HepG2 (cell line): ENCODE measurements at places on chromosomes 5 and 9.

DNA sequence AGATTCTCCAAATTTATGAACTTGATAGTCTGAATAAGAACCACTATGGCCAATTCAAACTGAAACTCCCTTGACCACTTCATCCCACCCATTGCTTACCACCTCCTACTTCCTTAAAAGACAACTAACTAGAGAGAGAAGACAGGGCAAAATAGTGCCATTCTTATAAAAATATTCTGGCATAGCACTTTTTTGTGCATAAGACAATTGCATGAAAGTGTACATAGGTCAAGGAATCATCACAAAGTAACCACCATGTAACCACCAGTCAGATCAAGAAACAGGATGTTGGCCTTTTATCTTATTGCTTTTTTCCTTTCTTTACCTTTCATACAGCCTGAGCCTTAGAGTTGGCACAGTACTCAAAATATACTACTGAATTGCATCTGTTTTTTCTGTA lies 8.1 kb upstream of the ARSB start:
- no peak overlapping the region for H3K27ac ChIP-seq
- no peaks in the 10 kb centered on the region for H3K36me3 ChIP-seq
- H3K4me3 ChIP-seq, result no peak overlapping the region
- H3K27me3 ChIP-seq, result no peaks in the 10 kb centered on the region

- peaks cover 24% of the 10 kb centered on the region for H3K4me1 ChIP-seq
- no peaks in the 10 kb centered on the region for H3K27me3 ChIP-seq
- no peak overlapping the region for H3K4me3 ChIP-seq
- no peak overlapping the region for H3K27ac ChIP-seq
- no peak for DNase-seq
Measured at GRCh38 chr9:137390553-137391410, 32.2 kb downstream of the EXD3 start.

DNA sequence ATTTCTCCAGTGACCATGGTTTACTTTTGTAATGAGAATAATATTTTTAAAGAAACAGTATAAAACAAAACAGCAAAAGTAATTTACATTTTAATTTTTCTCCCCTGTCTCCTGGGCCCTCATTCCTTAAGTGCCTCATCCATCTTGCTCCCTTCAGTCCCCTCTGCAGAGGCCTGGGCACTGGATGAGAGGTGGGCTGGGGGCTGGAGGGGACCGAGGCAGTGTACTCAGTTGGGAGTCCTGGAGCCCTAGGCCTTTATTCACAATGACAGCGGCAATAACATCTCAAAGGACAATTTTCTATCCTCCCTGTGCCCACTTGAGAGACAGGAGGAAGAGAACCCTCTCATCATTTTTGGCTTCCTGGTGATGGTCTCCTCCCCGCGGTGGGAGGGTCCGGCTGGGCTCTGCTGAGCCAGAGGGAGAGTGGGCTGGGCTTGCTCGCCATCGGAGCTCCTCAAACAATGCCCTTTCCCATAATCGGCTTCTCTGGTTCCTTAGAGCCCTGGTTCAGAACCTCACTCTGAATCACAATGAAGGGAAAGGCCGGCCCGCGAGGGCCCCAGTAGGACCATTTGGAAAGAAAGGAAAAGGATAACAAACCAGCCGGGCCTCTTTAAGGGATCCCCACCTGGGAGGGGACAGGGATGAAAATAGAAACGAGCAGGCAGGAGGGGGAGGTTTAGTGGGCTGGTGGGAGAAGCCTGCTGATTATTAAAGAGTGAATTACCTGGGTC lies 9.7 kb upstream of the SMIM32 start:
- no peak overlapping the region for H3K4me3 ChIP-seq
- no peaks in the 10 kb centered on the region for H3K4me1 ChIP-seq
- H3K27me3 ChIP-seq, result peaks cover 26% of the 10 kb centered on the region; the same call in 2 of the 3 replicates

DNA sequence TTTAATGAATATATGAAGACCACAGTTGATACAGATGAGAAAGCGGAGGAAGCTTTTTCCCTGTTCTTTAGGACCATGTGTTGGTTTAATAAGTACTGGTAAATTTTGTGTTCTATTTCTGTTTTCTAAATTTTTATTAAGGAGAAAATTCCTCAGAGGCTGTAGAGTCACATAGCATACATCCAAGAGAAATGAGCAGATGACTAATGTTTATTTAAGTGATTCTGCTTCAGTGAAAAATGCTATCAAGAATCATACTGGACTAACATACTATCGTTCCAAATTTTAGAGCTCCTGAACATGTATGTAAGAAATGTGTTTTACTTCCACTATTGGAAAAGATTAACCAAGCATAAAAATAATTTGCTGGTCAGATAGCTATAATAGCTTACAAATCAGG lies 115.0 kb downstream of the KIAA1958 start:
- H3K36me3 ChIP-seq, result peaks cover 7% of the 10 kb centered on the region; the same call in 1 of the 3 replicates
- no peaks in the 10 kb centered on the region for H3K27me3 ChIP-seq
- H3K27ac ChIP-seq, result no peak overlapping the region

GRCh38 chr5:179828756-179829421 lies 8.2 kb downstream of the SQSTM1 start:
- H3K27ac ChIP-seq, result no peak overlapping the region
- no peaks in the 10 kb centered on the region for H3K27me3 ChIP-seq
- peaks cover 64% of the 10 kb centered on the region for H3K4me1 ChIP-seq

GRCh38 chr5:67793966-67794365 lies 421.6 kb upstream of the PIK3R1 start:
- DNase-seq, result no peak
- no peak overlapping the region for H3K27ac ChIP-seq
- H3K4me1 ChIP-seq, result peaks cover 13% of the 10 kb centered on the region
- H3K4me3 ChIP-seq, result no peak overlapping the region
- no peaks in the 10 kb centered on the region for H3K36me3 ChIP-seq

- H3K27me3 ChIP-seq, result no peaks in the 10 kb centered on the region
- no peak for DNase-seq
- H3K27ac ChIP-seq, result no peak overlapping the region
Measured at GRCh38 chr9:136062657-136063439, 32.2 kb downstream of the NACC2 start.

DNA sequence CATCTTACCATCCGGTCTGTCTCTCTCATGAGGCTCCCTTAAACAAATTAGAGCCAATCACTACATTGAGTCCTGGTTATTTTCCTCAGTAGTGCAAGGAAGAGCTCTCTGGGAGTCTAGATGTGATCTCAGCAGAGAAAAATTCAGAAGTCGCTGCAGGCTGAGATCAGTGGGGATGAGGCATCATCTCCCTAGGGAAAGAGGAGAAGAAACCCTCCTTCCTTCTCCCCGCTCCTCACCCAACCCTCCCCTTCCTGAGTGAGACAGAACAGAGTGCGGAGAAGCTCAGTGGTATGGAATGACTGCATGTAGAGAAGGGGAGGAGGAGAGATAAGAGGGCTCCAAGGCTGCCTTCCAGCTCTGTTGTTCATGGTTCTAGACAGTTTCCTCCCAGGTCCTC lies 80.5 kb downstream of the PAPPA start:
- H3K27me3 ChIP-seq, result 0 out of 3 replicates have a peak, but pooled peaks cover 5% of the 10 kb centered on the region
- H3K27ac ChIP-seq, result no peak overlapping the region
- no peak for DNase-seq
- H3K4me1 ChIP-seq, result no peaks in the 10 kb centered on the region
- no peak overlapping the region for H3K4me3 ChIP-seq

DNA sequence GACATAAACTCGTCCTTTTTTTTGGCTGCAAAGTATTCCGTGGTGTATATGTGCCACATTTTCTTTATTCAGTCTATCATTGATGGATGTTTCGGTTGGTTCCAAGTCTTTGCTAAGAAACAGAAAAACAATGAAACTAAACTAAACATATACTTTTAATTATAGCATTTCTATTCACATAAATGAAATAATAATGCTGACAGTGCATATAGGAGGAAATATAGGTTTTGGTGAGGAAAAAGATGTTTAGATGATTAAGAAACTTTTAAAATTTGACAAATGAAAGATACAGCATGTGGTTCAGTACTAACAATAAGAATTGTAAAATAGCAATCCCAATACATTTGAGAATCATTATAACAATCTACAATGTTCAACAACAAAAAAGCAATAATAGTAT lies 1094.5 kb upstream of the CDH6 start:
- no peaks in the 10 kb centered on the region for H3K27me3 ChIP-seq
- no peaks in the 10 kb centered on the region for H3K36me3 ChIP-seq
- no peak overlapping the region for H3K4me3 ChIP-seq
- no peak for DNase-seq

GRCh38 chr5:20157089-20157488 lies 169.1 kb upstream of the CDH18 start:
- DNase-seq, result no peak
- H3K4me1 ChIP-seq, result no peaks in the 10 kb centered on the region
- H3K27me3 ChIP-seq, result no peaks in the 10 kb centered on the region
- H3K27ac ChIP-seq, result no peak overlapping the region
- H3K36me3 ChIP-seq, result no peaks in the 10 kb centered on the region

DNA sequence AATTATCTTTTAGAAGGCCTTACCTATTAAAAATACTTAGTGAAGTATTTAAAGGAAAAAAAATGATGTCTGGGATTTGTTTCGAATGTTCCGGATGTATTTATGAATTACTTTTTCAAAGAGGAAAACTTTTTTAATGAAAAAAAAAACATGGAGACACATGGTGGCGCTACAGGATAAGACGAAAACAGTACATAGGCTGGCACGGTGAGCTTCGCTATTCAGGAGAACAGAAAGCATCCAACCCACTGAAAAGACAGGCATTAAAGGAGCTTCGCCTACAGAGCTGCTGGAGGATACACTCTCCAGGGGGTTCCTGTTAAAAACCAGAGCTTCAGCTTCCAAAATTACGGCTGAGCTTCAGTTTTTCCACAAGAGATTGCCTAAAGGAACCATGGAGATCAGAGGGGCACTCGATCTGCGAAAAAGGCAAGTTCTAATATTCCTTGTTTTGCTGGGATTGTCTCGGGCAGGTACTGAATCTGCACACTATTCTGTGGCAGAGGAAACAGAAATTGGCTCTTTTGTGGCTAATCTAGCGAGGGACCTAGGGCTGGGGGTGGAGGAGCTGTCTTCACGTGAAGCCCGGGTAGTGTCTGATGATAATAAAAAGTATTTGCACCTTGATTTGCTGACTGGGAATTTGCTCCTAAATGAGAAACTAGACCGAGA lies at the start of gene PCDHB14:
TSS of gene PCDHB14 (plus strand) at position 232 of the 672 bp plus-strand sequence. CDS start at position 395, 163 bp downstream.
- 0 out of 2 replicates have a peak, but pooled peaks cover 7% of the 10 kb centered on the region for H3K4me1 ChIP-seq
- H3K27me3 ChIP-seq, result peaks cover 3% of the 10 kb centered on the region
- no peak within 1 kb of the TSS for H3K27ac ChIP-seq
- H3K36me3 ChIP-seq, result no peaks in the 10 kb centered on the region

DNA sequence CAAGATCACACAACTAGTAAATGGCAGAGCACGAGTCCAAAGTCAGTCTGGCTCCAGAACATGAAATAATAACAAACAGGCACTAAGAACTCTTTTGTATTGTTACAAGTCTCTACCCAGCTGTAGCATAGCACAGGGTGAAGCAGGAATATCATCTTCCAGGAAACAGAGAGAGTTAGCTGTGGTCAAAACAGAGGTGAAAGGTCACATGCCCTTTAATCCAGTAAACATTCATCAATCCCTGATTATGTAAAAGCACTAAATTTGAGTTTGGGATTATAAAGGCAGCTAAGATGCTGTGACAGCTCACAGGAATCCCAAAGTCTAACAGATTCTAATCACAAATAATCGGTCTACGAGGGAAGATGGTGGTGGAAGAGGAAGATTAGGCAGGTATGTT lies 133.0 kb upstream of the ASTN2 start:
- no peaks in the 10 kb centered on the region for H3K4me1 ChIP-seq
- no peak for DNase-seq
- no peaks in the 10 kb centered on the region for H3K36me3 ChIP-seq
- H3K4me3 ChIP-seq, result no peak overlapping the region
- H3K27ac ChIP-seq, result no peak overlapping the region
- peaks cover 1% of the 10 kb centered on the region for H3K27me3 ChIP-seq

DNA sequence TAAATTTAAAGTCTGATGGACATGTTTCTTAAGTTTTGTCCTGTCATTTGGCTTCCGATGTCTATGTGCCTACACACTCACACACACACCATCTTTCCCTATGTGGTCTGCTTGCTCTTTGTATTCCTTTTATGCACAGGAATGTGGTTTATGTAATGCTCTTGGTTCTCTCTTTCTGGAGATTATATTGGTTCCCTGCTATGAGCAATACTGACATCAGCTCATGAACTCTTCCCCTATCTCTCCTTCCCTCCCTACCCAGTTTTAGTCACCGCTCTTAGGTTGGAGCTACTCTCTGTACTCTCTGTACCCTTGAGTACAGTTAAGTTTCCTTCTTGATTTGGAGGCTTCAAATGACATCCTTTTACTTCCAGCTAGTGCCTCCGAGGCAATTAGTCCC lies 77.9 kb upstream of the MVB12B start:
- H3K27me3 ChIP-seq, result peaks cover 13% of the 10 kb centered on the region; the same call in 1 of the 3 replicates
- no peak for DNase-seq
- no peak overlapping the region for H3K27ac ChIP-seq
- no peak overlapping the region for H3K4me3 ChIP-seq

DNA sequence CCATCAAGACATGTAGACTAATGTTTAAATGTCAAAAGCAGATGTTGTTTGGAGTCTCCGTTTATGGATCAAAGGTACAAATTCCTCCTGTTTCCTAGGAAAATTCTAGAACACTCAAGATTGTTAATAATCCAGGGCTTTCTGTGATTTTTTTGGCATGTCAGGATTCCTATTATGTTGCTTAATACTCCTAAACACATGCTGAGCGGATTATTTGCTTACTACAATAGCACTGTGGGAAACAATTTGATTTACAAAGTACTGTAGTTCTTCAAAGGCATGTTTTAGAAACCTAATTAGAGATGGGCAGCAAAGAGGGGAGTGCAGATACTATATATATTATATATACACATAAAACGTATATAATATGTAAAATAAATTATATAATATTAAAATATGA lies 19.0 kb upstream of the SCAMP1 start:
- no peak for DNase-seq
- no peak overlapping the region for H3K4me3 ChIP-seq
- no peaks in the 10 kb centered on the region for H3K36me3 ChIP-seq

- no peaks in the 10 kb centered on the region for H3K27me3 ChIP-seq
- H3K4me3 ChIP-seq, result no peak overlapping the region
- DNase-seq, result no peak
- no peaks in the 10 kb centered on the region for H3K36me3 ChIP-seq
- H3K27ac ChIP-seq, result no peak overlapping the region
- no peaks in the 10 kb centered on the region for H3K4me1 ChIP-seq
Measured at GRCh38 chr5:23451156-23451555, 56.3 kb upstream of the PRDM9 start.

DNA sequence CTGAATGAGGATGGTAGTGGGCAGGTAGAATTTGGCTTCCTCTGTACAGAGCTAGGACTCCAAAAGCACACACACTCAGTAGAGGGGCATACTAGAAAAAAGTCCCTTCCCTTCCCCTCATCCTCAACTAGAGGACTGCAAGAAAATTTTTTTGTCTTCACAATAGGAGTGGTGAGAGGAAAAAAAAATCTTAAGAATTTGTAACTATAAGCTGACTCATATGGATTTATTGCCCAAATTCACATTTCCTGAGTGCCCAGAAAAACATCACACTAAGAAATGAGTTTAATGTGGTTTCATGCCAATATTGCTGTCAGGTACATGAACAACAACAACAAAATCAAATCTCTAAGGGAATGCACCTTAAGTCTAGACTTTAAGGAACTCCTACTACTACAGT lies 43.7 kb downstream of the RANBP6 start:
- no peaks in the 10 kb centered on the region for H3K27me3 ChIP-seq
- H3K36me3 ChIP-seq, result peaks cover 7% of the 10 kb centered on the region; the same call in 1 of the 3 replicates
- no peak for DNase-seq
- H3K4me1 ChIP-seq, result no peaks in the 10 kb centered on the region
- no peak overlapping the region for H3K27ac ChIP-seq
